Hypothalamus (tissue), 51 donors: ENCODE measurements at places on chromosomes 5 and 9.
A peak's percentile ranks its signal among the peaks of the same experiment; 100 is the strongest.

- DNase-seq: no peak
Observed at GRCh38 chr5:144024545-144024944, 145.9 kb downstream of the YIPF5 start.

DNA sequence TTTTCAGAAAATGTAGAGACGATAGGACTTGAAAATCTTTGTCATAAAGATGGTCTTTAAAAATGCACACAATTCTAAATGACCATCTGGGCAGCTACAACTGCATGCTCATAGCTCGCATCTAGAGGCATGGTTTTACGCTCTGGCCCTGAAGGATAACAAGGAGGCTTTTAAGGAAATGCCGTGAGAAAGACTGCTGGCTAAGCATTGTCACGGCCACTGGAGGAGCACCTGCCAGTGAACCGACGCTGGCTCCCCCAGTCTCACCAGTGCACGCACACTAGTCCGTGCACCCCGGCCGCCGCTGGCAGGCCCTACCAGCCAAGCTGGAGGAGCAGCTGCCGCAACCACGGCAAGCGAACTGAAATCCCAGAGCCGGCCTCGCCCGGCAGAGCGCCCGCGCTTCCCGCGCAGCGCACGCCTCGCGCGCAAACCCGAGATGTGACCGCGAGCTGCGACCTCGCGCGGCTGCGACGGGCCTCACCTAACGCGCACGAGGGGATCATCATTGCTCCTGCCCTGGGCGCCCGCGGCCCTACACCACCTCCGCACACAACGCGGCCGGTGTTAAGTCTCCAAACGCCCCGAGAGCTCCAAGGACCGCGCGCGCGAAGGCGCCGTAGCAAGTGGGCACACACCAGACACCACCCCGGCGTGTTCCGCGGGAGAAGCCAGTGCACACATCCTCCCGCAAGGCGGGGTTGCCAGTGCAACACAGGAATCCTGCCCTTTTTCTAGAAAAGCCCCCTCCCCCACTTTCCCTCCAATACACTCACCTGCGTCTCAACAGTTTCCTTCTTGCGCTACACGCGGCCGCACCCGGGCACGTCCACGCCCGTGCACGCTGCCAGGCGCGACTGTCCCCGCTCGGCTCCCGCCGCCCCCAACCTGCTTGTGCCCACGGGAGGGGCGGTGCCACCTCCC is 5.3 kb downstream of the ELAVL2 start:
- peak; percentile 42 for DNase-seq

DNA sequence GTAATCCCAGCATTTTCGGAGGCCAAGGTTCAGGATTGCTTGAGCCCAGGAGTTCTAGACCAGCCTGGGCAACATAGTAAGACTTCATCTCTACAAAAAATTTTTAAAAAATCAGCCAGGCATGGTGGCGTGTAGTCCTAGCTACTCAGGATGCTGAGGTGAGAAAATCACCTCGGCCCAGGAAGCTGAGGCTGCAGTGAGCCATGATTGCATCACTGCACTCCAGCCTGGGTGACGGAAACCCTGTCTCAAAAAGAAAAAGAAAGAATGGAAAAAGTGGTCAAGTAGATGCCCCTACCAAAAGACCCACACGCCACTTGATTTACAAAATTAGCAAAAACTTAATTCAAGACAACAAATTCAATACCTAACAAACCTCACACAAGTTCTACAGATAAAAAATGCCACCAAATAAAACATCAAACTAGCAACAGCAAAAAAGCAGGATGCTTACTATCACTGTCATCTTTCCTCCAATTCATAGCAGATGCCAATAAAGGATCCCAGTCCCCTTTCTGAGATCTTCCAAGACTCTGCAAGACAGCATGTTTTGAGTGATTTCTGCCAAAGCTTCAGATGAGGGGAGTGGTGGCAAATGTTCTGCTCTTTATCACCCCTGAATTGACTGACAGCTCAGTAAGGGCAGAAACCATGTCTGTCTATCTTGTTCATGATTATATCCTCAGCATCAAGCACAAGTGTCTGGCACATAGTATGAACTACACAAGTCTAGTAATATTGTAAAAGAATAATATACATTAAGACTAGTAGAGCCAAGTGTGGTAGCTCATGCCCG is 34.2 kb upstream of the TESK1 start:
- DNase-seq: no peak

DNA sequence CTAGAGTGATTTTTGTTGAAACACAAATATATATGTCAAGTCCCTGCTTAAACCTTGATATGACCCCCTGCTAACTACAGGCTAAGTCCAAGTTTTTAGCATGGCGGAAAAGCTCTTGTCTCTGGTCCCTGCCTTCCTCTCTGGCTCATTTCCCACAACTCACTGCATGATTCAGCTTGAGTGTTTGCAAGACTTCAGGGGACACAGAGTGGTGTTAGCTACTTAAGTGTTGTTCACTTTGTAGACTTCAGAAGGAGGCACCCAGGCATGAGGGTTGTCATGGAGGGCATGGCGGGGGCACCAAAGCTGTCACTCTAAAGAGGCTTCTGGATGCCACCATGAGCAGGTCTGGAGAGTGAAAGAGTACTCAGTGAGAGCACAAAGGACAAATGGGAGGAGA is 362.4 kb upstream of the ACTBL2 start:
- no peak for DNase-seq

DNA sequence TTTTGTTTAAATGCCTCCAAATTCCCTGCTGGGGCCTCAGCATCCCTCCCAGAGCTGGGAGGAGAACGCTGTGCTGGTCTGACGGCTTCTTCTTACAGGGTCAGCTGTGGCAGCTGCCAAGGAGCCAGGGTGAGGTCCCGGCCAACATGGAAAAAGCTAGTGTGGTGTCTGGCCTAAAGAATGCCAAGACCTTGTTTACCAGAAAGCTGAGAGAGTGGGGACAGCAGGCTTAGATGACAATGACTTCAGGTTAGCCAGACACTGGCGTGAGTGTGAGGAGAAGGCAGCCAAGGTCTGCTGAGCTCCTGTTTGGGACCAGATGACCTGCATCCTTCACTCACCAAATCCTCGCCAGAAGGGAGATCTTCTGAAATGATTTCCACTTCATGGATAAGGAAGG is 112.5 kb downstream of the CRB2 start:
- no peak for DNase-seq

DNA sequence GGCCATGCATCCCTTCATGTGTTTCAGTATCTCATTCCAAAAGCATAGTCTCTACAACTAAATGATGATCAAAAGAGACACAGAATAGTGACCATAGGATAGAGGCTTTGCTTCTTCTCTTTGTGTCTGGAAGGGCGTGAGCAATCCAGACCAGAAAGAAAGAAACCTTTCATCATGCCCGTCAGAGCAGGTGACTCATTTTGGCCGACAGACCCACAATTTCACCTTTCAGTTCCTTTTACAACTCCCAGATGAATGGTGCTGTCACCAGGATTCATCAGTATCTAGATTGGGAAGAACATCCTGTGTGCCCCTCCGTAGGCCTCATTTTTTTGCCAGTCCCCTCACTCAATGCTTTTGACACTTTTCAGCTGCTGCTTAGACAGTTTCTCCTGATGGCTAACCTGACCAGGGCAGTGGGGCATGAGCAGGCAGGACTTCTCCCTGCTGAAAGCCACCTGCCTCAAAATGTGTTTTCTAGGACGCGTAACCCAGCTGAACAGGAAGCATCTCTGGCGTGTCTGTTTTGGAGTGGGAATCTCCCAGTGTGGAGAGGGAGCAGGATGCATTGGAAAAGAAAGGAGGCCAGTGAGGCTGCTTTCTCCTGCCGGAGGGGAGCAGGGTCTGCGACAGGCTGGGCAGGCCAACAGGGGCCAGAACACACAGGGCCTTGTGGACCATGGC is 21.2 kb downstream of the ABLIM3 start:
- DNase-seq: no peak

GRCh38 chr5:133290669-133291240 is 238.9 kb downstream of the HSPA4 start:
- no peak for DNase-seq

- no peak for DNase-seq
Observed at GRCh38 chr9:35227284-35227683, 65.5 kb downstream of the UNC13B start.

DNA sequence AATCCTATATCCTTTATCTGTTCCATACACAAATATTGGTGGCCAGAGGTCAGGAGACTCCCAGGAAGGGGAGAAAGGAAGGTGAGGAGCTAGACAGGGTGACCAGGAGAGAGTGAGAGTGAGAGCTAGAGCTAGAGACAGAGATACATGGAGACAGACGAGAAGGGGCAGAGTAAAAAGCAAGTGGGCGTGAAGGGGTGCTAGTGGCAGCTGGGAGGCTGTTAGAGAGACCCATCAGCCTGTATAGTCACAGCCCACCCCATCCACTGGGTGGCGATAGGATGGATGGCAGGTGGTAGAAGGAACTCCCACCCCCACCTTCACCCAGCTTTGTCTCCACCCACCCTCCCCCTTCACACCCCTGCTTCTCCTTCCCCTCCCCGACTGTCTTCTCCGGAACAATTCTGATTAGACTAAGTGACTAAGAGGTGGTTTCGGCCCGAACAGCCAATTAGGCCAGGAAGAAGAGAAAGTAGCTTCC is 32.8 kb downstream of the PCDH1 start:
- DNase-seq: no peak

DNA sequence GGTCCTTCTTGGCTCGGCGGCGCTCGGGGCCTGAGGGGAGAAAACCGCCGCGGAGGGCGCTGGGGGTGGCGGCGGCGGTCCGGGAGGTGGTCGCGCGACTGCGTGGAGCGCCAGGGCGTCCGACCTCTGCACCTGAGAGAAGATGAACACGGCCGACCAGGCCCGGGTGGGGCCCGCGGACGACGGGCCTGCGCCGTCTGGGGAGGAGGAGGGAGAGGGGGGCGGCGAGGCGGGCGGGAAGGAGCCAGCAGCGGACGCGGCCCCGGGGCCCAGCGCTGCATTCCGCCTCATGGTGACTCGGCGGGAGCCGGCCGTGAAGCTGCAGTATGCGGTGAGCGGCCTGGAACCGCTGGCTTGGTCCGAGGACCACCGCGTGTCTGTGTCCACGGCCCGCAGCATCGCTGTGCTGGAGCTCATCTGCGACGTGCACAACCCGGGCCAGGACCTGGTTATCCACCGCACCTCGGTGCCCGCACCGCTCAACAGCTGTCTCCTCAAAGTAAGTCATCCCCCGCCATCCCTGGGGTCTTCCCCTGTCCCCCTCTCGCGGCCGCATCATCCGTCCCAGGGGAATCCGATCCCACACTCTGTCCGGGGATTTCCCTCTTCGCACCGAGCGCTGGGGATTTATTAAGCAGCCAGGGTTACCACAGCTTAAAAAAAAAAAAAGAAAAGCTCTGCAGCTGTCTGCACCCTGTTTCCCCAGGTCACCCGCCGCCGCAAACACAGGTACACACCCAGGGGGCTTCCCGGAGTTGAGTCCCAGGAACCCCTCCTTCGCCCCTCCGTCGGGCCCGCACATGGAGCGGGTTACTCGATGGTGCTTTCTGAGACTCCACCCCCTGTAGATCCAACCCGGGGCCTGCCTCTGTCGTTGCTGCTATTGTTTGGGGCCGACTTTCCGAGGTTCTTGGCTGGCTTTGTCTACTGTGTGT is at the start of gene GTF3C4:
GTF3C4 (plus strand) TSS at position 8 of the 935 bp plus-strand sequence; CDS start at position 143, 135 bp downstream.
- peak; percentile 80 for DNase-seq

DNA sequence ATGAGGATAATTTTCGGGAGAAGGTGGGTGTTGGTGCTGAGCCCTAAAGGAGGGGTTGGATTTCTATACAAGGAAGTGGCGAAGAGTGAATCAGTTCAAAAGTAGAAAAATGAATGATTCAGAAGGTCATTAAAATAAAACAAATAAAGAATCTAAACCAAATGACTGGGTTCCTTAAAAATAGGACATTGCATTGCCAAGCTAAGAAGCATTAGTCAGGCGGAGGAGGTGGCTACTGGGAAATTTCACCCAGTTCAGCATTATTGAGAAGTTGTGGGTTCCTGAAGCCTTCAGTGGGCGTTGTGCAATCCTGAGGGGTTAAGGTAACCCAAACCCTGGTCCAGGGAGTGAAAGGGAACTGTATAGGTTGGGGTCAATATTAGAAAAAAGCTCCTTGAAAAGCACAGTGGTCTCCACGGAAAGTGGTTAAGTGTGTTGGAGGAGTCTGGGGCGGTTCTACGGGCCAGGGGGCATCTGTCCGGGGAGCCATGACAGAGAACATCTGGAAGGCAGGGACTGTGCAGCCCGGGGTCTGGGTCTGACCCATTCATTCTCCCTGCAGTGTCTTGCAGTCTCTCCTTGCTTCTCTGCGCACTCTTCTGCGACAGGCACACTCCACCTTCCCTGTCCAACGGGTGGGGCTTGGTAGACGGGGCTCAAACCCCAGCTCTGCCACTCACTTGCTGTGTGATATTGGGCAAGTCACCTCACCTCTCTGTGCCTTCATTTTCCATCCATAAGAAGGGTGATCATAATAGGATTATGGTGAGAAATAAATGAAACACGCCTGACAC is 27.6 kb upstream of the DUSP1 start:
- no peak for DNase-seq

DNA sequence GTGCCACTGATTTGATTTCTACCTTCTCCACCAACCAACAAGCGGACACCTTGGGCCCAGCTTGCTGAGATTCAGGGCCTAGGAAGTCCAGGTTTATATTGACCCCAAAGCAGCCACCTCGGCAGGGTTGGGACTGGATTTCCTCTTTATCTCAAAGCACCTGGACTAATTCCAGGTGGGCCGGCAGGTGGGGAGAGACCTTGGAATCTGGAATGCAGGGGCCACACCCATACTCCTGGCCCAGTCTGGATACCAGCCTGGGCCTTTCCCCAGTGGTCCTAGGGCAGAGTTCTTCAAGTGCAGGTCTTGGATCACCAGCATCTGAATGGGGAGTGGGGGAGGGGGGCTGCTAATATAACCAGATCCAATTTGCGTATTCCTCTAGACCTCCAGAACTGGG is 93.1 kb downstream of the PCDH1 start:
- DNase-seq: no peak

- DNase-seq: no peak
Observed at GRCh38 chr5:157477814-157478494, 17.9 kb downstream of the NIPAL4 start.

GRCh38 chr5:103849934-103850333 is 287.3 kb upstream of the NUDT12 start:
- no peak for DNase-seq

DNA sequence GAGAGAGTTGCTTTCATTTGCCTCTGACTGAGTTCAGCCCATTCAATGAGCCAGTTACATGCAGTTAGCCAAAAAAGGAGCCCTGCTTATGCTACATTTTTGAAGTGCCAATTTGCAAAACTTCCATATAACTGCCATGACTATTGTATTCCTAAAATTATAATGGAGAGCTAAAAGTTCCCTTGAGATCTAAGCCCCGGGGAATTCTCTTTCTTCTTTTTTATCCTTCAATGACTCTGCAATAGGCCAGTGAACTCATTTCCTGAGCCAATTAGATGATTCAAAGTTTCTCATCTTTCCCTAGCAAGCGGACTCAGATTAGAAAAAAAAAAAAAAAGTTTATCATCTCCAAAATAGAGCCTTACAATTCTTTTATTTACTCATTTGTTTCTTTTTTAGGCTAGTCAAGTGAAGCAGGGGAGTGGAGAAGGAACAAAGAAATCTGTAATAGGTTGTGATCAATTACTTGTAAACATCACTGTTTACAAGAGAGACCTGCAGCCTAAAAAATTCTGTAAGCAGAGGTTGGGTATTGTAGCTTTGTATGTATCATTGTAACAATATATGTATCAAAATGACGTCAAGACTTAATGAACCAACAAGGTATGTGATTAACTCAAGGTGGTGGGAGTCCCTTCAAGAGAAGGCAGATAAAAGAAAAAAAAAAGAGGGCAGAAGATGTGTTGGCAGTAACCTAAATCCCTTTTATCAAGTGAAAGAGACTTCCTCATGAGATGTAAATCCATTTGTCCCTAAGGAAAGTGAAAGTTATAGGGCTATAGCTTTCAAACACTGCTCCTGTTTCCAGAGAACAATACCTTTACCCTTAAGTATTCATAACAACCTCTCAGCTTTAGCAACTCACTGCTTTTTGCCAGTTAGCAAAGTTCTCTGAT is 48.7 kb upstream of the HOMER1 start:
- no peak for DNase-seq
